ENCODE measurements at places on chromosomes 2 and 18. TPM values are rescaled to one million over a fixed set of nuclear protein-coding genes. Genes with fewer than 3 reads are reported as not detected.

C2orf80 gene
- not detected for total RNA-seq

BAZ2B gene
- total RNA-seq = 69.8 TPM

PLGLB2 gene
- 2.1 TPM for total RNA-seq

ITGB1BP1 gene
- total RNA-seq = 95.5 TPM

ADRA2B gene
- not detected for total RNA-seq

HSBP1L1 gene
- total RNA-seq = 3.7 TPM

PRKCE gene
- 27.9 TPM for total RNA-seq

GPBAR1 gene
- 0.60 TPM for total RNA-seq

SPEG gene
- total RNA-seq = 0.21 TPM

LYPD1 gene
- total RNA-seq = 76.6 TPM

TRABD2A gene
- total RNA-seq = 0.99 TPM

IL1F10 gene
- not detected for total RNA-seq

CKAP2L gene
- total RNA-seq = 25.2 TPM

Data from endothelial cell of umbilical vein (primary cell).